CD4-positive, alpha-beta T cell treated with Interleukin-15 for 4 hours (primary cell): ENCODE measurements at places on chromosomes 12 and 14.

- DNase-seq = no peak
These were observed 28.8 kb downstream of the PROX2 start for GRCh38 chr14:74846968-74847665.

DNA sequence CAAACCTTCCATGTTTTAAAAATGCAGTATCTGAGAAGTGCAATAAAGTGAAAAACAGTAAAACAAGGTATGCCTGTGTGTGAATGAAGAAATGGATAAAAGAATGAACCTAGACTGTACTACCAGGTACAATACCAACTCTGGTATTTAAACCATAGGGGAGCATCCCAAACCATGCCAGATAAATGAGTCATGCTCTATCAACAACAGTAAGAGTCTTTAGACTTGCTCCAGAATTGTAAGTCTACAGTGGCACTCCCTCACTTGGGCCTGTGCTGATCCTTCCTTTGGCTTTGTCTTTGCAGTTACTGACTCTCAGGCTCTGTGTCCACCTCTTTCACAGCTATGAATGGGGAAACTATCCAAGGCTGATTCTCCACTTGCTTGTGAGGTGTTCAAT, 38.1 kb downstream of the BBS10 start:
- DNase-seq = no peak

DNA sequence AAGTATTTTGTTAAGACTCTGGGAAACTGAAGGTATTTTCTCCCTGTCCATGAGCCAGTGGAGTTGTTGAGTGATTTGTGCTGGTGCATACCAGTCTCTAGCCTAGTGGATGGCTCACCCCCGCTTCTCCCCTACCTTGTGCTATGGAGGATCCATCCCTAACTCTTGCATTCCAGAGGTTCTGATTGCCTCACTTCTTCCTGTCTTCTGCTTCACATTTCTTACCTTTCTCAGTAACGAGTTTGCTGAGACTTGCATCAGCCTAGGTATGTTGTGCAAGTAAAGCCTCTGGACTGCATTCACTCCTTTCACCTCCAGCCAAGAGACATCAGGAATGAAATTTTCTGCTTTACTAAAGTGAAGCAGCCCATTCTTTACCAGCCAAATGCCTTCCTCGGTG, 391.6 kb downstream of the ZFP36L1 start:
- DNase-seq = no peak

DNA sequence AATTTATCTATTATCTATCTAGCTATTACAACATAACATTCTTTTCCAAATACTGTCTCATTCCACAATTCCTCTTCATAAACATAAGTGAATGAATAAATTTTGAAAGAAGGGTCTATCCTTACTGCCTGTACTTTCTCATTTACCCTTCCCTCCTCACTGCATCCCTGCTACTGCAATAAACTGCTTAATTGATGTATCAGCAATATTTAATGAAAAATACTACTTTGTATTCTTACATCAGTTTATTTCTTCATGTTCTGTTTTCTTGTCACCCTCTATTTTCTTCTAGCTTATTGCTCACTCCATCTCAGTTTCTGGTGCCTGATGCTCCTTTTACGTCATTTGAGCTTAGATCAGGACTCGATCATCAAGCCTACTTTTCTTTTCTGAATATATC, 695.7 kb upstream of the ATXN7L3B start:
- DNase-seq = no peak

- no peak for DNase-seq
These were observed 144.6 kb downstream of the SSPN start for GRCh38 chr12:26339976-26340375.

GRCh38 chr12:95986635-95987570, 9.2 kb downstream of the HAL start:
- no peak for DNase-seq

GRCh38 chr14:104393199-104393897, 186.2 kb upstream of the C14orf180 start:
- no peak for DNase-seq

DNA sequence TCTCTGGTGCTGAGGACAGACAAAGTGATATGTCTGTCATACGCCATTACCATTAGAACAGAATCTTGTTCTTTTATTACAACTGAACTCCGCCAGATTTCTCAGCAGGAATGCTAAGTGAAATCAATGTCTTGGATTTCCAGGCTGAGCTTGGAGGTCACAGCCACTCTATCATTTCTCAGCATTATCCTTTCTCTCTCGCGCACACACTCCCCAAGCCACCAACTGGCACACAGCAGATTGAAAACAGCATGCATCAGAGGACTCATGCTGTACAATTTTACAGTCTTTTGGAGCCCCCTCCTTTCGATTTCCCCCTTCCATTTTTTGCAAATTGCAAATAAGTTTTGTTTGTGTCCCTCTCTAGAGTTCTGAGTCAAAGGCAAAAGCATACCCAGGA, 348.6 kb downstream of the SOX5 start:
- no peak for DNase-seq

- DNase-seq = no peak
These were observed 92.9 kb downstream of the GCH1 start for GRCh38 chr14:54809767-54810166.

DNA sequence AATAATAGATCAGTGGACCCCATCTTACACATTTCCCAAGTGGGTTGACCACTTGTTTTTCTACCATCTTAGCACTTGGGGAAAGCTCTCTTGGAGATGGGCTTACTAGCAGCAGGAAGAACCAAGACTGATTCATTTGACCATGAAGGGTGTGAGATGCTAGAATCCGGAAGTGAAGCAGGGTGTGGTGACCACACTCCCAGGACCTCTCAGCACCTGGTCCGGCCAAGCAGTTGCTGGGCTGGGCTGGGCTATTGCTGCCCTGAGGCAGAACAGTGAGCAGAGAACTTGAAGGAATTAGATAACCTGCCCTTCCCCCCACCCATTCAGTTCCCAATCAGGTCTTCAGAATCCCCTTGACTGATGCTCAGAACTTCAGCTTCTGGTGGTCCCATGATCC, 24.4 kb downstream of the ADCY6 start:
- DNase-seq = no peak

GRCh38 chr12:124383028-124383427, 88.1 kb downstream of the RFLNA start:
- no peak for DNase-seq

DNA sequence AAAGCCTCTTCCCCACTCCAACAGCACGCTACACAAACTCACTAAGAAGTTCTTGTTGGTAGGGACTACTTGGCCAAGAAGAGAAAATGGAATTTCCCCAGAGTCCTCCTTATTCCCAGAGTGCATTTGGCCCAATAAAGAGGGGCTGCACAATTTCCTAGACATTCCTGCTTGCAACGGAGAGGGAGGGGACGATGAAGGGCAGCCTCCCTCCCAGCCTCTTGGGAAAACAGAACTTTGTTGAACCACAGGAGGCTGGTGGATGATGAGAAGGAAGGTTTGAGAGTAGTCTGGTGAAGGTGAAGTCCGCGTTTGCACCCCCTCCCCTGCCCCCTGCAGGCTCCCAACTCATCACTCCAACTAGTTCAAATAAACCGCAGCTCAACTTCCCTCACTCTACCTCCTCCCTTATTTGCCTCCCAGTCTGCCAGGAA, 19.1 kb upstream of the TBX3 start:
- no peak for DNase-seq

DNA sequence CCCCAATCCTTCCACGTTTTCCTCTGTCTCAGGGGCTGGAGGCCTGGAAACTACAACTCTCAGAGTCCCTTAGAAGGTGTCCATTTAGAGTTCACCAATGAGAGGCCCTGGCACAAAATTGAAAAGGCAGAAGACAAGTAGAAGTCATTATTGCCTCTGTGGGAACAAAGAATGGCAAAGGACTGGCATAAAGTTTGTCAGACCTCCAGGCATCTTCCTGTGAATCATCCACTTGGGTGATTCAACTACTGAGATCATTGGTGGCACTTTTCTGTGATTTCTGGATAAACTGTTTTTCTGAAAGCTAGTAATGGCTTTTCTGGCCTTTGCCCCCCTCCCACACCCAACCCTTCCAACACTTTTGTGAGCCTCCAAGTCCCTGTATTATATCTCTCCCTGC, 42.6 kb upstream of the C12orf42 start:
- DNase-seq = no peak

DNA sequence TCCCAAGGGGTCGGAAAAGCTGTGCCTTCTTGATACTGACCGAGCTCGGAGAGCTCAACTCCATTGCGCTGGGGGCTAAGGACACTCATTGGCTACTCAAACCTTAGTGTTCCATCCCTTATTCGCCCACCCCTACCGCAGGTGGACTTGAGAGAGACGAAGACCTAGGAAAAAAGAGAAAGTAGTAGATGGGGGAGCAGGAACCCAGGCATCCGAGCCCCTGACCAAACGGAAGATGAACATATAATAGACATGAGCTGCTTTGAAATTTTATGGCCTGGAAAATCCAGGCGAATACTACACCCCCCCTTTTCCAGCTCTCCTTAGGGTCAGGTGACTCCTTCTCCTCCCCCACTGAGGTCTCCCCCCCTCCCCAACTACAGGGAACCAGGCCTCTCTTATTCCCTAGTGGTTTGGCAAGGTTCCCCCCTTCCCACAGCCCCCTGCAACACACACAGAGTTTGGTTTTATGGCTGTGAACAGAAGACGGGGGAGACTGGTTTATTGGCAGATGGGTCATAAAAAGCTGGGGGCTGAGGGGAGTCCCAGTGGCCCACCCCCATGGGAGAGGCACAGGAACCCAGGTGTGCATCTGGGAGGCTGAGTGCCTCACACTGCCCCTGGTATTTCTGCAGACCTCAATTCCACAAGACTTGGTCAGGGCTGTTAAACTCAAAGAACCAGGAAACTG, 1.6 kb downstream of the GDF11 start:
- DNase-seq = no peak

DNA sequence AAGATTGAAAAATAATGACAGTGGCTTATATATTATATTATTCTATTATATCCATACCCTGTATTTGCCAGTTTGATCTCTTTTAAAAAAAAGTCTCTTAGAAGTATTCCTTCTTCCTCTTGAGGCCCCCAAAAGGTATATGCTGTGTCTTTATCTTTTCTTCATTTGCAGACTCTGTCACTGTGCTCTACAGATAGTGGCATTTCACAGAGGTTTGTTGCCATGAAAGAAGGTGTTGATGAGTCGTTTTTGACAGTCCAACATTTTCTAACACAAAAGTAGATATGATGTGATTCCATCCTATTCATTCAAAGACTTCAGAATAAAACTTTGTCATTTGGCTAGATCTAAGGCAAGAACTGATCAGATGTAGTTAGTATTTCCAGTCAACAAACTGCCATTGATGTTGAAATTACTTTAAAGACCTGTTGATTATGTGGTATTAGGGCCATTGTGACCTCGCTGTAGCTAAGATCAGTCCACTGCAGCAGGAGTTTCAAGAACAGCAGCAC, at the start of gene CCDC196:
Gene CCDC196 (plus strand): TSS at position 462 of the 512 bp plus-strand sequence. CDS start 132 bp downstream, outside the sequence.
- no peak for DNase-seq

- no peak for DNase-seq
These were observed 20.7 kb upstream of the FRMD6 start for GRCh38 chr14:51630987-51631386.

DNA sequence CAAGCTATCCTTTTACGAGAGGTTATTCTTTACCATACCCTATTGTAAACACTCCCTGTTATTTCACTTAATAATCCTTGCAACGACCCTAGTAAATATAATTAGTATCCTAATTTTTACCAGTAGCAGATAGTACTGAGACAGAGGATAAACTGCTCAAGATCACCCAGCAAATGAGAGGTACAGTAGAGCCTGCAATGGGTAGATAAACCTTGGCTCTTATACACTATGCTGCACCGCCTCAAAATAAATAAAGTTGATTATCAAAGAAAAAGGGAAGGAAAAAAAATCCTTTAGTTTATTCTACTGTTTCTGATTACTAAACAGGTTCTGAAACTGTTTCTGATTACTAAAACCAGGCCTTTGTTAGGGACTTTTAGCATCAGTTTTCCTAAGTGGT, 22.5 kb downstream of the YBX3 start:
- no peak for DNase-seq

- peak; percentile 41 for DNase-seq
These were observed 15.9 kb downstream of the PYROXD1 start for GRCh38 chr12:21453312-21453852.

GRCh38 chr14:98798099-98798498, 473.9 kb downstream of the BCL11B start:
- DNase-seq = no peak

DNA sequence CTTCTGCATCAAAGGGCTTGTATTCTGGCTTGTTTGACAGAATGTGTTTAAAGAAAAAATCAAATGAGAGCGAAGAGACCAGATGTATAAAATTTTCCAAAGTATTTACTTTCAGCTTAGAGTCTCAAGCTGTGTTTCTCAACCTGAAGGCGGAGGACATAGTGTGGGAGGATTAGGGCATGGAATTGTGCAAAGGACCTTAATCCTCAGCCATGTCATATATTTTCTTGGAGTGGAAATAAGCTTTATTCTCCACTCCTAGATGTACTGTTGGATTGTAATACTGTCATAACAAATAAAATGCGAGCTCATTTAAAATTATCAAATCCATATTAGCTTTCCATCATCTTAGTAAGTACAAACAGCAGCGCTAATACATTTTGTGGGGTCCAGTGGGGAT, 154.0 kb downstream of the PAH start:
- no peak for DNase-seq

DNA sequence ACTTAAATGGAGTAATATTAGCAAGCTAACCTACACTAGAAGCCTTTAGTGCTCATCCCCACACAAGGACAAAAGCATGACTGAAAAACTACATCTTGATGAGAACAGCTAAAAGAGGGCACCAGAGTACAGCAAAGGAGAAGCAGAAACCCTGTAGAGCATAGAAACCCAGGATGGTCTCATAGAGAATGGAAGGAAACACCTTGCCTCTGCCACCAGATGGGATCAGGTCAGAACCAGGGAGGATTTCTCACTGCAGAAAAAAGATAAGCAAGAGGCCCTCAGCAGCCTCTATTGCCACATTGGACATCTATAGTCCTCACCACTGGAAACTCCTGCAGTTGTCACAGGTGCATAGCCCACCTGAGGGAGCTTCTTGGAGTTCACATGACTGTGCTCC, 13.6 kb upstream of the ZNF705A start:
- DNase-seq = no peak

GRCh38 chr14:73795466-73795865, 56.2 kb upstream of the PTGR2 start:
- no peak for DNase-seq

- DNase-seq = no peak
These were observed 46.7 kb downstream of the TNFAIP2 start for GRCh38 chr14:103169954-103170353.

- DNase-seq = no peak
These were observed 81.9 kb upstream of the ANO2 start for GRCh38 chr12:6026998-6027397.

DNA sequence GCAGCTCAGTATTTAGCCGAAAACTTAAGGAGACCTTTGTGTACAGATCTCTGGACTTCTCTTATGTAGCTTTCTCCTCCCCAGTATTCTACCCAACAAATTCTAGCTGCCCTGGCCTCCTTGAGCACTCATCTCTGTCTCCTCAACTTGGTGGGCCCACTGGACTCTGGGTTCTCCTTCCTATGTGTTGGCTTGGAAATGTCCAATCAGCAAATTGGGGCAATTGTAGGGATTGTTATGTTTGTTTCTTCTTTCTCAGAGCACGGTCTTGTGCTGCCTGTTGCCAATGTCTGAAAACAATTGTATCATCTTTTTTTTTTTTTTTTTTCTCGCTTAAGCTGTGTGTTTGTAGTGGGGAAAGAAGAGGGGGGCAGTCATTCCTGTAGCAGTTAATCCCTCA, 30.2 kb downstream of the NTN4 start:
- DNase-seq = no peak

GRCh38 chr14:98578204-98578603, 693.8 kb downstream of the BCL11B start:
- no peak for DNase-seq

- no peak for DNase-seq
These were observed 8.0 kb upstream of the KRT8 start for GRCh38 chr12:52912711-52913430.
